ENCODE measurements at places on chromosomes 1 and 21. TPM values are rescaled to one million over a fixed set of nuclear protein-coding genes. Genes with fewer than 3 reads are reported as not detected.
A peak's percentile ranks its signal among the peaks of the same experiment; 100 is the strongest.

Gene LINGO4
- total RNA-seq: not detected

Gene KLHL21
- total RNA-seq: 24.4 TPM

Gene HNRNPU
- total RNA-seq: 291 TPM

Gene CD84
- not detected for total RNA-seq

Gene DPT
- not detected for total RNA-seq

Gene HEYL
- 0.17 TPM for total RNA-seq

Gene PRRC2C
- total RNA-seq: 136 TPM

Gene EDARADD
- not detected for total RNA-seq

Gene NES
- 6.8 TPM for total RNA-seq

GRCh38 chr1:211323156-211324063, 3.2 kb upstream of the TRAF5 start:
- DNase-seq: no peak

DNA sequence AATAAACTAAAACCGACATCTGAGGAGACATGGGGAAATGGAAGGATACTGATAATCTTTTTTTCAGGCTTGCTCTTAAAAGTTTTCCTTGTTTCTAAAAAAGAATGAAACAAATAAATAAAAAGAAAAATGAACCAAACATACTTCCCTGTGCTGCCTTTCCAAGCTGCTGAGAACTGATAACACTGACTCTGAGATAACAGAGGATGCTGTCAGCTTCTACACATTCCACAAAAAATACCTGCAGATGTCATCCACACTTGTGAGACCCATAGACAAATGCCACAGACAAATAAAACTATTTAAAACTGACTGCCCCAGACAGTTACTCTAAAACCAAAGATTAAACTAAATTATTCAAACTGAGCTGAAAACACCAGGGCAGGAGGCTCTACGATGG, 12.0 kb upstream of the OR6K3 start:
- no peak for DNase-seq

- DNase-seq: no peak
Observed at GRCh38 chr1:63248216-63248615, 74.2 kb upstream of the FOXD3 start.

- DNase-seq: no peak
Observed at GRCh38 chr1:59779949-59780348, 34.8 kb upstream of the HOOK1 start.

GRCh38 chr1:217953922-217954321, 322.8 kb downstream of the SPATA17 start:
- DNase-seq: peak; percentile 54

- DNase-seq: no peak
Observed at GRCh38 chr1:52727114-52727586, 897 bp downstream of the ZYG11B start.

DNA sequence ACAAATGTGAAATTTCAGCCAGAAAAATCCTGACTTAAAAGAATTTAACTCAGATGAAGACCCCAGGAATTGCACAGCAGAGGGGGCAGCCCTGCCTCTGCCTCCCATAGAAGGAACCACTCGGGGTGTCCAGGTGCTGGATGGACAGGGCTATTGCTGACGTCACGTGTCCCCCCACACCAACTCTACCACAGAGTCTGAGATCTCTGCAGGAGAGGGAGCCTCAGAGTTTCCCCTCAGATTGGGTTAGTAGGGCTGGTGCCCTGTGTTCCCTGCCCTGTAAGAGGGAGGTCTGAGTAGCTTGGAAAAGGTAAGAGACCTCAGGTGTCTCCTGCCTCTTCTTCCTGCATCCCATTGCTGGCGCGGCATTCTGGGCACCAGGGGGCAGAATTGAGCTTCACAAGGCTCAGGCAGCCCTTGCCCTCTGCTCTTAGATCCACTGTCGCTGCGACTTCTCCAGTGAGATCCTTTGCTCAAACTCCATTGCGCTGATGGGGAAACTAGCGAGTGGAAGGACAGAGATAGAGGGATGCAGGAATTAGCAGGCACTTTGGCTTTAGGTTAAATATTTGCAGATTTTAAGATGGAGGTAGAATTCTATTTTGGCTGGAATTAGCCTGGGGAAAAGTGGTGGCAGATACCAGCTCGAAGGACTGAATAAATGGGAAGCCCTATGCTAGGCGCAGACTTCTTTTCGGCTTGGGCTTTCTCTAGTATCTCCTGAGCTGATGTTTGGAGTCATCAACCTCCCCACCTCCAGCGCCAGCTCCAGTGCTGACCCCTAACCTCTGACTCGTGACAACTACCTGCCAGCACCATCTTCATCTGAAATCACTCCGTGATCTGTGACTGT, 42.8 kb upstream of the DMBX1 start:
- DNase-seq: peak; percentile 84

DNA sequence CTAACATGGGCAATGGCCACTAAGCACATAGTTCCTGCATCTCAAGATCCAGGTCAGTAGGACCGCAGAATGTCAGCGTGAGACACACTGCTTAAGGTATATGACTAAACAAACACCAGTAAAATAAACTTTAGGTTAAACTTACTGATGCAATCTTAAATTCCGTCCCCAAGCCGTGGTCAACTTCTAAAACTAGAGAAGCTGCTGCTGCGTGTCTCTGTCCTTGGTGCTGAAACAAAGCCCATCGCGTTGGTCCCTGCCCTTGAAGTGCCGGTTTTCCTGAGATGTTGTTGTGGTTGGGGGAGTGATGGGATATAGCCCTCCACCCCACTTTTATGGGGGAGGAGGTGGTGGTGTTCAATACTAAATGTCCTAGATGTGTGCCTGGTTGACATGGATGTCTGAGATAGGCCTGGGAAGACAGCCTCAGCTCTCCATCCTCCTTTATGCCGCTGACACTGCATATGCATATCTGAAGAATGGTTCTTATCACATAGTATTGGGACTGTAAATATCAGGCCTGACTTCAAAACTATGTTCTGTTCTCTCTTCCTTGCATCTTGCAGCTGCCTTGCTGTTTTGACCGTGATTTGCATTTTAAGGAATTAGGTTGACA, 72.0 kb upstream of the KCNA3 start:
- DNase-seq: peak; percentile 25

- no peak for DNase-seq
Observed at GRCh38 chr1:145963265-145964019, 933 bp downstream of the ANKRD34A start.

Data from PC-9 (cell line).